ENCODE measurements at places on chromosomes 7 and 10.

GRCh38 chr10:44300666-44301649, 83.9 kb downstream of the CXCL12 start:
- peak; percentile 19 for DNase-seq

GRCh38 chr7:5699467-5700384, 81.7 kb downstream of the RNF216 start:
- DNase-seq = peak; percentile 93

DNA sequence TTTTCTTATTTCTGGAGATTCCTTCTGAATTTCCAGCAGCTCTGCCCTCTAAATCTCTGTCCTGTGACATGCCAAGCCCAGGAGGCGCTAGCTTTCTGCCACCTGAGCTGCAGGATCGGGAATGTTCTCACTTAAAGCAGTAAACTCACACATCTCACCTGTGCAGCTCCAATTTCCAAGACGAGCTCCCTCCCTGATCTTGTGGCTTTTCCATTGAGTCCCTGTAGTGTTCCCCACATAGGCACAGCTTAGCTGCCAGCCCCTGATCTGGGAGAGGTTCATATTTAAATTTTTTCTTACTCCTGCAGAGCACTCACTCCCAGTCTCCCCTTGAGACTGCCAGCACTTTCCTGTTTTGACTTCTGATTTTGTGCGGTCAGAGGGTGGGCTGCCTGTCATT, 479.3 kb downstream of the GLRX3 start:
- DNase-seq = no peak

DNA sequence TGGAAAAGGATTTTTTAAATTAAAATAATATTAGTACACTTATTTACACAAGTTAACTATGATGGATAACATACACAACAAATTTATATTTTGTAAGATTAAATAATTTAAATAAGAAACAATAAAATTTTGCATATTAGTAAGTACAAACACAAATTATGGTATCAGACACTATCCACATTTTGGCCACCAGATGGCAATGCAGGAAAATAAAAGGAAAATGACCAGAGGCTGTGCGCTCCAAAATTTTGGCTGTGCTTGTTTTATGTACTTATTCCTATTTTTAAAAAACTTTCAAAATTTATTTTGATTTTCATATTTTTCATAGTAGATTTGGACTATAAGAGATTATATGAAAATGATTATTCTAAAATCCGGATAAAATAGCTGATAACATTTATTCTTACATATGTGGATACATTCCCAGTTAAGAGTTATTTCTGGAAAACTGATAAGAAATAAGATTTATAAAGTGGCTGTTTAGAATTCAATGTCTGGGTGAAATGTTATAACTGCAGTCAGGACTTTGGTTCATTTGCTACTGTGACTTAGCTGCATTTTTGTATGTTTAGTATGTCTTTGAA, 274.7 kb upstream of the HGF start:
- DNase-seq = peak; percentile 5

DNA sequence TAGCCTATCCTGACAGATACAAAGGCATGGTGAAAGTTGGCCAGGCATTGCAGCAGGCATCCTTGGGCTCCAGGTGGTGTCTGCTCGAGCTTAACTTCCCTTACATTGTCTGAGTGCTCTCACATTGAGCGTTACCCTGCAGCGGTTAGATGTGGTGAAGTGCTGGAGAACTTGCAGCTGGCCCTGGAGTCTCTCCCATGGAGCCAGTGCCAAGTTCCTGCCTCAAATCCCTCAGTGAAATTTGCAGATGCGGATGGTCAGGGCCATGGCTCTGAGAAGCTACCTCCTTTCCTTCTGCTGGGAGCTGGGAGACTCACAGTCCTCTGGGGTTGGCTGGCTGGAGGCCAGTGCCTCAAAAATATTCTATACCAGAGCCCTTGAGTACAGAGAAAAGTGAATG, 3.3 kb upstream of the ZNF746 start:
- no peak for DNase-seq

GRCh38 chr10:34758447-34758996, 56.6 kb downstream of the PARD3 start:
- DNase-seq = no peak

- no peak for DNase-seq
These were observed 10.4 kb downstream of the NUB1 start for GRCh38 chr7:151351967-151352366.

GRCh38 chr7:100166317-100166940, 2.0 kb downstream of the GAL3ST4 start:
- no peak for DNase-seq

GRCh38 chr10:51527522-51528219, 171.7 kb downstream of the CSTF2T start:
- DNase-seq = no peak

DNA sequence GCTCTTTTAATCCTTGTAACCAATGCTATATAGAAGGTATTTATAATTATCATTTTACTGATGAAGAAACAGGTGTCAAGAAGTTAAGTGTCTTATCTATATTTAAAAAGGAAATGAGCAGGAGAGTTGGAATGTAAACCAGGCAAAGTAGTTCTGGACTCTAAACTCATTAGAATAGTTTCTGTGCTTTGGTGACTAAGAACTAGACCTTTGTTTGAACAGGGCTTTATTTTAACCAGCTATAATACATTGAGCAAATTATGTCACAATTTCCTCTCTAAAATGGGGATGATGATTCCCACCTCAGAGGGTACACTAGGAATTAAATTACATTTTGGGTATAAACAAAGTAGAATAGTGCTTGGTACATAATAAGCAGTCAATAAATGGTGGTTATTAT, 236.0 kb downstream of the MAGI2 start:
- no peak for DNase-seq

- no peak for DNase-seq
These were observed 46.4 kb downstream of the CREB5 start for GRCh38 chr7:28458732-28459131.

- DNase-seq = no peak
These were observed 12.1 kb upstream of the CSTF2T start for GRCh38 chr10:51711519-51711891.

- no peak for DNase-seq
These were observed 212.8 kb downstream of the ZNF365 start for GRCh38 chr10:62587011-62587410.

- DNase-seq = no peak
These were observed 23.2 kb downstream of the UNCX start for GRCh38 chr7:1255817-1256340.

DNA sequence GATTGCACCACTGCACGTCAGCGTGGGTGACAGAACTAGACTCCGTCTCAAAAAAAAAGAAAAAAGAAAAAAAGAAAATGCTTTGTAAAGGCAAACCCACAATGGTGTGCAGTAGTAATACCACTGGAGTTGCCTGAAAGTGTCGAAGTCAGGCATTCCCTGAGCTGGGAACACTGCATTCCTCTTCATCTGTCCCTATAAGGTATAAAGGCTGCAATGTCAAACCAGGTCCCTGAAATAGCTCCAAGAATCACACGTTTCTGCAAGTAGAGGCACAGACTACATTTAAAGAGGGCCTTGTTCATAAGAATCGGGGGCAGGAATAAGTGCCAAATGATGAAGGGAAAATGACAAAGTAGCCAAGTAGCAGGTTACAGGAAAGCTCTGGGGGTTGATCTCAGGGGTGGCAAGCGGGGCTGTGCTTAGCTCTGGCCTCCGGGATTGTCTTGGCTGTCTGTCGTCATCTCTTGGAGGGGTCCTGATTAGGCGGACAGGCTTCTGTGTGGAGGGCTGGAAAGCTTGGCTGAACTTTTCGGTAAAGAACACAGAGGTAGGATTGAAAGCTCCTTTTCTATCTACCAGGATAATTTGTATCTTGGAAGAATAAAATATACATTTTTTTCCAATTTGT, 109.1 kb downstream of the PFKFB3 start:
- DNase-seq = no peak

GRCh38 chr10:80410578-80411145, 2.3 kb downstream of the PRXL2A start:
- DNase-seq = no peak

DNA sequence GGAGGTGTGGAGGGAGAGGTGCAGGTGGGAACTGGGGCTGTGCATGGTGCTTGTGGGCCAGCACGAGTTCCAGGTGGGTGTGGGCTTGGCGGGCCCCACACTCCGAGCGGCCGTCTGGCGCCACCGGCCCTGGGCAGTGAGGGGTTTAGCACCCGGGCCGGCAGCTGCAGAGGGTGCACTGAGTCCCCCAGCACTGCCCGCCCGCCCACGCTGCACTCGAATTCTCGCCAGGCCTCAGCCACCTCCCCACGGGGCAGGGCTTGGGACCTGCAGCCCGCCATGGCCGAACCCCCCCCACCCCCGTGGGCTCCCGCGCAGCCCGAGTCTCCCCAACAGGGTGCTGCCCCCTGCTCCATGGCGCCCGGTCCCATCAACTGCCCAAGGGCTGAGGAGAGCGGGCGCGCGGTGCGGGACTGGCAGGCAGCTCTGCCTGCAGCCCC, 810.2 kb downstream of the PCDH15 start:
- DNase-seq = no peak

DNA sequence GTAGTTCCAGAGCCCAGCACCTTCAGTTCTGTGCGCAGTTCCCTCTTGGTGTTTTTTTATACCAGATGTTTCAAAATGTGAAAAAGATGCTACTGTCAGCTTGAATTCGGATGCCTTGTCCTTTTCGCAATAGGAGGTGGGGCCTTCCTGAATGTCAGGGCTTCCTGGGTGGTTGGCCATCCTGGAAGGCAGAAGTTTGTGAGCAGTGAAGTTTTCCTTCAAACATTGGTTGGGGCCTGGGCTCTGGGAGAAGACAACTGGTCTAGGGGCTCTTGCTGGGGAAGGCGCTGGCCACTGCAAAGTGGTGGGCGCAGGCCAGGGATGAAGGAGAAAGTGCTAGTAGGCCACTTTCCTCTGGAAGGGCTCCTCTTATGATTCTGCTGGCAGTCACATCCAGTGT, 56.8 kb upstream of the JAZF1 start:
- no peak for DNase-seq

DNA sequence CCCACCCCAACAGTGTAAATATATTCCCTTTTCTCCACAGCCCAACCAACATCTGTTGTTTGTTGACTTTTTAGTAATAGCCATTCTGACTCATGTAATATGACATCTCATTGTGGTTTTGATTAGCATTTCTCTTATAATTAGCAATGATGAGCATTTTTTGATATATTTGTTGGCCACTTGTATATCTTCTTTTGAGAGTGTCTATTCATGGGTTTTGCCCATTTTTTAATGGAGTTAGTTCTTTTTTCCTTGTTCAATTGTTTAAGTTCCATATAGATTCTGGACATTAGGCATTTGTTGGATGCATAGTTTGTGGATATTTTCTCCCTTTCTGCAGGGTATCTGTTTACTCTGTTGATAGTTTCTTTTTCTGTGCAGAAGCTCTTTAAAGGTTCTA, 340.1 kb downstream of the NXPH1 start:
- no peak for DNase-seq

DNA sequence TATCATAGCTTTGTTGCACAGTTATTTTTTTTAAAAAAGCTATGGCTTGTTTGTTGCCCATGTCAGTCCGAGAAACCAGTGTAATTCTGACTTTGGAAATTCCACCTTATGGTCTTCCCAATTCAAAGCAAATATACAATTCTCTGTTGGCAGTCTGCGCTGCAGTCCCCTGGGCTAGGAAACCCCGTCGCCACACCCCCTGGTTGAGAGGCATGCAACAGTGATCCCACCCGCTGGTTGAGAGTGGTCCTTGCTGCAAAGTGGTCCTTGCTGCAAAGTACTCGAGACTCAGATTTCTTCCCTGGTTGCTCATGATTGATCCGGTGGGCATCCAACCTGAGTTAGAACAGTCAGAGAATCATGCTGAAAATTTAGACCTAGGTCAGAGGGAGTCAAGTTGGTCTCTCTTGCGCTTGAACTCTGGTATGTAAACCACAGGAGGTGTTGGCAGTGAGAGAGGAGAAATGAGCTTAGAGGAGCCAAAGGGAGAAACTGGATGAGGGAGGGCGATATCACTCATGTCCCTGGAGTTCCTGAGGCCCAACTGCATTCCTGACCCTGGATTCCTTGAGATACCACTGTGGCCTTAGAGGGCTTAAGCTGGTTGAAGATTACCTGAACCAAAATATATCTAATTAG, 45.0 kb upstream of the STK17A start:
- no peak for DNase-seq

DNA sequence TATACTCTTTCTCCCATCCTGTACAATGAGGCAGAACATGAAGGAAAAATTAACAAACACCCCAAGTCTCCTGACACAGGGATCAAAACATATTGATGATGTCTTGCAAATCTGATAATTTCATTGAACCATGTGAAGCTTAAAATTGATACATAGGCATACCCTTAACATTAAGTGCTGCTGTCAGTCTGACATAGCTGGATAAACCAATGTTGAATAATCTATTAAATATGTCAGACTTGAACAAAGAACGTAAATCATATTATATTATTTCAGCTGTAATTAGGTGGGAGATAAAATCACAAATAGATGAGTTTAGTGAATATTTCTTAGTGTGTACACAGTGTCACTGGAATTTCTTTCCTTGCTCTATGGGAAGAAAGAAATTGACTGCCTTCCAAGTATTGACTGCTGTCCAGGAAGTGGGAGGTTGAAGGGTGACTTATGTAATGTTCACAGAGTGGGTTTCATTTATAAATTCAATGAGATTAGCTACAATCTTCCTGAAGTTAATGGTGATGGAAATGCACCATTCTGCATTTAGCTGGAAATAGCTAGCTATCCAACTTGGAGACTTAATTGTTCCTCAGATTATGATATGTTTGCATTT, 170.8 kb downstream of the AUTS2 start:
- DNase-seq = no peak

GRCh38 chr7:3560495-3560894, 259.4 kb downstream of the SDK1 start:
- no peak for DNase-seq

GRCh38 chr7:133961724-133962123, 165.4 kb upstream of the LRGUK start:
- DNase-seq = no peak

DNA sequence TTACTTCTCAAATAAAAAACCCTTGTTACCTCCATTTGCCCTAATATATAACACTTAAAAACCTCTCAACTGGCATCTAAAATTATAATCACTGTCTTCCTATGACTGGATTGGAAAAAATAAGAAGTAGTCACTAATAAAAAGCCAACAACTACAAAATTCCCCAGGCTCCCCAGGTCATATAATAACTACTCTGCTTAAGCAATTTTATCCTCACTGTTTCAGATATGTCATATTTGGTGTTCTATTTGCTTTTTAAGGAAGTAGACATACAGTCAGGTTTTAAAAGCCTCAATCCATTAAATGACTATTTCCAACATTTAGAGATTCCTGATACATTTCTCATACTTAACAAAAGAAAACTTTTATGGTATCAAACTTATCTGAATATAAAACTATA, 2.4 kb downstream of the H2AZ2 start:
- no peak for DNase-seq

GRCh38 chr7:106609416-106609815, 51.5 kb downstream of the CCDC71L start:
- DNase-seq = no peak

GRCh38 chr7:26989897-26990670, 105.7 kb downstream of the HOXA1 start:
- DNase-seq = no peak

All from GM12864 (cell line).